ENCODE measurements at places on chromosomes 2 and 18.

DNA sequence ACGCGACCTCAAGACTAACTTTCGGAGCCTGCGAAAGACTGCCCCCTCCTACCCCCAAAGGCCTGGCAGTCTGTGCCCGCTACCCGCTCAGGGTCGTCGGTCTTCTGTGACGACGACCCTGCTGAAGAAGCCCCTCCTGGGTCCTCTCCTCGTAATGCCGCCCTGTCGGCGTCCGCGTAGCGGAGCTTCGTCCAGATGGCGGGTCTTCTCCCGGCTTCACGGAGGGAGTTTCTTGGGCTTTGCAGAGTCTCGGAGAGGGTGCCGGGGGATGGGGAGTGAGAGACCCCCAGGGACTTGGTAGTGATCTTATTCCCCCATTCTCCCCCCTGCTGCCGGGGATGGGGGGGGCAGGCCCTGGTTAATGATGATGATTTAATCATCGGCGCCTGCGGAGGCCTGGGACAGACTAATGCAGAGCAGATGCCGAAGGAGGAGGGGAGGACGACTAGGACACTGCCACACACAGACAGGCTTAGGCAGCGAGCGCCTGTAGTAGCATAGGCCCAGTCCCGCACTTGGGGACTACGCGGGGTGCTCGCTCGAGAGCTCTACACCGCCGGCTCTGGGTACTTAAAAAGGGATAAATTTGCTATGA is 528 bp upstream of the PCGF1 start:
- DNase-seq: peak; percentile 32

- no peak for DNase-seq
Measured at GRCh38 chr18:1020731-1021344, 116.2 kb downstream of the ADCYAP1 start.

DNA sequence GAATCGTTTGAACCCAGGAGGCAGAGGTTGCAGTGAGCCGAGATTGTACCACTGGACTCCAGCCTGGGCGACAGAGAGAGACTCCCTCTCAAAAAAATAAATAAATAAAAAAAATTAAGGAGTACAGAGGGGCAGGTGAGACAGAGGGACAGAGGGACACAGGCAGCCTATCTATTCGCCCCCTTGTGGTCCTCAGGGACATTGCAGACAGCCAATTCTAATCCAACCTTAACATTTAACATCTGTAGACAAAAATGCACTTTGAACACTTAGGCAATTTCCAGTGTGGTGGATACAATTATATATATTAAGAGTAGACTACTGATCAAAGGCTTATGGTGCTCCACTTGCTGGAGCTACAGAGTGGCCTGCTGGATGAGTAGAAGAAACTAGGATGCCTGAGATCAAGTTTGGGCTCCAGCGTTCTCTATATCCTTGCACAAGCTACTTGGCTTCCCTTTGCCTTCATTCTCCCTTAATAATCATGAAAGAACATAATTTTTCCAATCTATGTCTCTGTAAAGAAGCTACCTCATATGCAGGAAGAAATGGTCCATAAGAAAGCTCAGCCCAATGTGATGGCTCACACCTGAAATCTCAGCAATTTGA is 8.2 kb upstream of the SMARCAL1 start:
- DNase-seq: peak; percentile 53

DNA sequence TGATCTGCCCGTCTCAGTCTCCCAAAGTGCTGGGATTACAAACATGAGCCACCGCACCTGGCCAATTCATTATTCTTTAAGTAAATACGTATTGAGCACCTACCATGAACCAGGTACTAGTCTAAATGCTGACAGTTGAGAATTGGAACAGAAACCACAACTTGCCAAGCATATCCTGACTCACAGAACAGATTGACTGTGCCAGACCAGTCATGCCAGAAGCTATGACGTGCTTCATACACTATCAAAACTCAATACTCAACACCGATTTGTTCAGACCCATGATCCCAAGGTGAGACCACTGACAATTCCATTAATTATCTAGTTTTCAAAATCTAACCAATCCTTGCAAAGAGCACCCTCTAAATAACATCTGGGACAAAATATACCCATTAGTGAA is 148.6 kb downstream of the B3GNT2 start:
- DNase-seq: peak; percentile 86

- DNase-seq: peak; percentile 11
Measured at GRCh38 chr2:84459944-84460429, 907 bp upstream of the SUCLG1 start.

- DNase-seq: no peak
Measured at GRCh38 chr18:3153107-3153704, 66.6 kb downstream of the MYOM1 start.
